ENCODE measurements at places on chromosomes 16 and 17. TPM values are rescaled to one million over a fixed set of nuclear protein-coding genes. Genes with fewer than 3 reads are reported as not detected.

The HEATR9 gene
- total RNA-seq = not detected

- DNase-seq = no peak
Observed at GRCh38 chr16:66521252-66521713, 28.6 kb downstream of the TK2 start.

- DNase-seq = no peak
Observed at GRCh38 chr16:3866703-3867431, 13.6 kb downstream of the CREBBP start.

DNA sequence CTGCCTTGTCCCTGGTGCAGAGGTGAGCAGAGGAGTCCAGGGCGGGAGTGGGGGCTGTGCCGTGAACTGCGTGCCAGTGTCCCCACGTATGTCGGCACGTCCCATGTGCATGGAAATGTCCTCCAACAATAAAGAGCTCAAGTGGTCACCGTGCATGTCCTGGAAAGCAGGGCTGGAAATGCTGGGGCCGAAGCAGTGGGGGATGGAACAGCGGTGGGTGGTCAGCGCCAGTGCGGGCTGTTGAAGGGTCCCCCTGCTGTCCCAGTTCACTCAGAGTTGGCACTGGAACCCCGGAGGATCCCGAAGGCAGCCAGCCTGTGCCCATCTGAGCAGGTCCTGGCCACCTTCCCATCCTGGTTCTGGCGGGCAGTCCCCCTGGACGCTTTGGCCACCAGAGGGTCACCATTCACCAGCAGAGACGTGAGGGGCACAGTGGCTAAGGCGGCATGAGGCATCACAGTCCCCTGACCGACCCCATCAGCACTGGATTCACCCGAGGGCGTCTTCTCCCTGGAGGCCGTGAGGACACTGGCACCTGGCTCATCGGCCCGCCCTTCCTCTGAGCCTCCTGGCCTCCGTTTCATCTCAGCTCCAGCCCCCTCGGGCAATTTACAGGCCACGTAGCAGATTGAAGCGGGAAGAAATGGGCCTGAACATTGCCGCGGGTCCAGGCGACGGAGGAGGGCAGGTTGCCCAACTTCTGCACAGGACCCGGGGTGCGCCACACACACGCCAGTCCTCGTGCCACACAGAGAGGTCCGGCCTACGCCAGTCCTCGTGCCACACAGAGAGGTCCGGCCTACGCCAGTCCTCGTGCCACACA is 10.1 kb downstream of the GCGR start:
- DNase-seq = peak; percentile 66

- DNase-seq = no peak
Observed at GRCh38 chr17:48548523-48549280, 3.8 kb upstream of the HOXB2 start.

- peak; percentile 4 for DNase-seq
Observed at GRCh38 chr17:70190959-70191805, 21.9 kb downstream of the KCNJ2 start.

- DNase-seq = no peak
Observed at GRCh38 chr16:64478252-64478906, 643.5 kb downstream of the CDH11 start.
